ENCODE measurements at places on chromosomes 16 and 17. TPM values are rescaled to one million over a fixed set of nuclear protein-coding genes. Genes with fewer than 3 reads are reported as not detected.

The COPZ2 gene
- total RNA-seq = 0.30 TPM

The TMC7 gene
- 6.0 TPM for total RNA-seq

The PTGES3L gene
- total RNA-seq = 7.7 TPM

The CLDN6 gene
- total RNA-seq = 60.0 TPM

The PYDC1 gene
- not detected for total RNA-seq

The HOXB7 gene
- not detected for total RNA-seq

The KRT24 gene
- total RNA-seq = not detected

The MEOX1 gene
- 0.59 TPM for total RNA-seq

The CCDC40 gene
- total RNA-seq = 11.8 TPM

The HOXB1 gene
- total RNA-seq = not detected

The MYH8 gene
- not detected for total RNA-seq

The GDPD3 gene
- 0.12 TPM for total RNA-seq
